Left ventricle myocardium superior (tissue), 1 donor: ENCODE measurements at places on chromosomes 2 and 18. TPM values are rescaled to one million over a fixed set of nuclear protein-coding genes. Genes with fewer than 3 reads are reported as not detected.
A peak's percentile ranks its signal among the peaks of the same experiment; 100 is the strongest.

- no peak for DNase-seq
Measured at GRCh38 chr2:199590321-199591203, 132.8 kb upstream of the SATB2 start.

DNA sequence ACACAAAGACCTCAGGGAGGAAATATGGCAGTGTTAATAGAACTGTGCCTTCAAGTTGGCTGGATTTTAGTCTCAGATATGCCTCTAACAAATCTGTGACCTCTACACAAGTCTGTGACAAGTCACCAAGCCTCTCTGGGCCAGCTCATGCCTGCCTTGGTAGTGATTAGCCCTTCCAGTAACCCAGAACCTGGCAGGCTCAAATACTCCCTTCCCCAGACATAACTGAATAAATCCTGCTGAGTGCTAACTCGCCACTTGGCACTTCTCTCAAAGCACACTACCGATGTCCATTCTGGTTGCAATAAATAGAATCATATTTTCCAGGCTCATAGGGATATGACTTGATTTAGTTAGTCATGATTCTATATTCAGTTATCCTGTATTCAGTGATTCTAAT is 15.3 kb upstream of the THSD7B start:
- DNase-seq, result peak; percentile 47

GRCh38 chr2:130366720-130367119 is 10.9 kb downstream of the PTPN18 start:
- DNase-seq, result no peak

GRCh38 chr2:135882415-135882814 is 6.2 kb upstream of the MCM6 start:
- DNase-seq, result no peak

GRCh38 chr2:172095146-172095904 is 7.4 kb downstream of the DLX2 start:
- peak; percentile 42 for DNase-seq

GRCh38 chr2:31227110-31227509 is 6.8 kb upstream of the EHD3 start:
- no peak for DNase-seq

- DNase-seq, result no peak
Measured at GRCh38 chr2:12221584-12221983, 475.2 kb downstream of the LPIN1 start.

Gene FBXO41
- total RNA-seq, result 0.69 TPM

Gene HOXD4
- total RNA-seq, result 0.22 TPM

Gene NEU2
- not detected for total RNA-seq

Gene DLX2
- total RNA-seq, result not detected

Gene C2orf92
- 2.3 TPM for total RNA-seq
